ENCODE measurements at places on chromosomes 3 and 15.

DNA sequence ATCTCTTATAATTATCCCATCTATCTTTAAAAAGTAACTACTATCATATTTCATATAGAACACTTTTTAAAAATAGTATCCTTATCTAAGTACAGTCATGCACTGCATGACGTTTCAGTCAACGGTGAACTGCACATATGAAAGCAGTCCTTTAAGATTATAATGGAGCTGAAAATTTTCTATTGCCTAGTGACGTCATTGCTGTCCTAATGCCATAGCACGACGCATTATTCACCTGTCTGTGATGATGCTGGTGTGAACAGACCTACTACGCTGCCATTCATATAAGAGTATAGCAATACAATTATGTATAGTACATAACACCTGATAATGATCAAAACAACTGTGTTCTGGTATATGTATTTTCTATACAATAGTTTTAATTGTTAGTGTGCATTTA, 225.0 kb downstream of the SOX2 start:
- DNase-seq, result no peak
- peaks cover 4% of the 10 kb centered on the region for H3K4me1 ChIP-seq
- no peaks in the 10 kb centered on the region for H3K36me3 ChIP-seq
- no peaks in the 10 kb centered on the region for H3K27me3 ChIP-seq
- H3K4me3 ChIP-seq, result no peak overlapping the region

DNA sequence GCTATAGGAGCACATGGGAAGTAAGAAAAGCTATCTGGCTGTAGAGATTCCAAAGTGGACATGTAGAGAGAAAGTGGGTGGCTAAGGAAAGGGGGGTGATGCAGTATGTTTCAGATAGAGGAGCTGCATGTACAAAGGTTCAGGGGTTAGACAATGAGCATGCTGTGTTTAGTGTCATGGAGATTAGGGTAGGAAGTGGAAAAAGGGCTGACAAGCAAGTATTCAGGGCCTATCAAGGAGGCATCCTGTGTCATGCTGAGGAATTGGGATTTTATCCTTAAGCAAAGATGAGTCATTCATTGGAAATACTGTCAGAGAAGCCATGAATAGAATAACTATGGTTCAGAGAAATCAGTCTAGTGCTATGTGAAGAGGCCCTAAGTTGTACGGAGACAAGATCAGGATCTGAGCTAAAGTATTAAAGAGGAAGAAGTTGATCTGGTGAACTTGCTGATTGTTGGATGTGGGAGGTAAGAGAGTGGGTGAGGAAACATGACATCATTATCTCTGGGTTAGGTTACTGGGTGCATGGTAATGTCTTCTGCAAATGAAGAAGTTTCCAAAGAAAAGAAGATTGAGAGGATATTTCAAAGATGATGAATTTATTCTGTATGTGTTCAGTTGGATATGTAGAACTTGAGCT, 176.7 kb upstream of the GOLIM4 start:
- peaks cover 17% of the 10 kb centered on the region for H3K4me1 ChIP-seq
- H3K36me3 ChIP-seq, result peaks cover 10% of the 10 kb centered on the region
- H3K27ac ChIP-seq, result peak overlapping the region; percentile 39
- DNase-seq, result no peak

DNA sequence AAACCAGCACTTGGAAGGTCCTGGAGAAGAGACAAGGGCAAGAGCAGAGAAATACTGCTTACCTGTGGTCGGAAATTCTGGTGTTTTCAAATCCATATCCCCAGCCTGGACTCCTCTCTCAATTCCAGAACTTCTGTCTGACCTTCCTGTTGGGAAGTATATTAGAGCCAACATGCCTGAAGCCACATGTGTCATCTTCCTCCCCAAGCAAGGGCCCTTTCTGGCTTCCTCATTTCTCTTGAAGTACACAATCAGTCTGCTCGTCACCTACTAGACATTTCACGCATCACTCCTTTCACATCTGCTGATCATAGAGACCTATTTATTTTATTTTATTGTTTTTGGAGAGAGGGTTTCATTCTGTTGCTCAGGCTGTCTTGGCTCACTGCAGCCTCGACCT, 8.4 kb downstream of the PARP14 start:
- no peaks in the 10 kb centered on the region for H3K36me3 ChIP-seq
- H3K4me3 ChIP-seq, result no peak overlapping the region
- no peak overlapping the region for H3K27ac ChIP-seq
- no peaks in the 10 kb centered on the region for H3K4me1 ChIP-seq
- no peaks in the 10 kb centered on the region for H3K27me3 ChIP-seq

DNA sequence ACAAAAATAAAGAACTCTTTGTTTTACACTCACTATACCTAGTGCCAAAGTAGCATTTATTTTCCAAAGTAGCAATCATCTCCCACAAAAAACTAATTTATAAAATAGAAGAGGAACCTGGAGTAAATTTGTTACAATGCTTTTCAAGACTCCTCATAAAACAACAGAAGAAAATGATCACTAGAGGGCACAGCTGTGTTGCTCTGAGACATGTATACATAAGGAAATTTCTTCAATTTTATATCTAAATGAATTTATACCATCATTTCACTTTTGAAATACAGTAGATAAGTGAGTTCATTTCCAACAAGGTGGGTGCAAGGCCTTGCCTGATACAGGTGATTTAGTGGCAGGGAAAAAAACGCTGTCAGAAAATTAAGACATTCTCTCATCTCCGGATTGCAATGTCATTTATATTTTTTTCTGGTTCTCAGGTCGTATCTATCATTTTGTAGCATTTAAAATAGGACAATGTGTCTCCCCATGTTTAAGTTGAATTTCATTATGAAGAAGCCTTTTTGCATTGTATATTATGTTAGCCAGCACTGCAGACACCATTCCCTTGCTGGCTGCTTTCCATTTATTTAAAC, 25.3 kb upstream of the ARHGEF26 start:
- no peak overlapping the region for H3K4me3 ChIP-seq
- H3K4me1 ChIP-seq, result no peaks in the 10 kb centered on the region

- H3K27me3 ChIP-seq, result no peaks in the 10 kb centered on the region
- no peak for DNase-seq
- peak overlapping the region; percentile 41 for H3K27ac ChIP-seq
- H3K4me1 ChIP-seq, result peaks cover 44% of the 10 kb centered on the region
Observed at GRCh38 chr3:118987477-118987876, 47.2 kb downstream of the IGSF11 start.
